Hematopoietic multipotent progenitor cell (in vitro differentiated cells): ENCODE measurements at places on chromosomes 12 and 14. TPM values are rescaled to one million over a fixed set of nuclear protein-coding genes. Genes with fewer than 3 reads are reported as not detected.

- DNase-seq = no peak
Observed at GRCh38 chr14:102532204-102532658, 22.7 kb upstream of the ANKRD9 start.

GRCh38 chr14:59484639-59485175 lies 390 bp downstream of the JKAMP start:
- peak; percentile 56 for DNase-seq

Gene ERBB3
- 0.27 TPM for total RNA-seq

- peak; percentile 5 for DNase-seq
Observed at GRCh38 chr12:3491938-3492792, 1.2 kb downstream of the PRMT8 start.

DNA sequence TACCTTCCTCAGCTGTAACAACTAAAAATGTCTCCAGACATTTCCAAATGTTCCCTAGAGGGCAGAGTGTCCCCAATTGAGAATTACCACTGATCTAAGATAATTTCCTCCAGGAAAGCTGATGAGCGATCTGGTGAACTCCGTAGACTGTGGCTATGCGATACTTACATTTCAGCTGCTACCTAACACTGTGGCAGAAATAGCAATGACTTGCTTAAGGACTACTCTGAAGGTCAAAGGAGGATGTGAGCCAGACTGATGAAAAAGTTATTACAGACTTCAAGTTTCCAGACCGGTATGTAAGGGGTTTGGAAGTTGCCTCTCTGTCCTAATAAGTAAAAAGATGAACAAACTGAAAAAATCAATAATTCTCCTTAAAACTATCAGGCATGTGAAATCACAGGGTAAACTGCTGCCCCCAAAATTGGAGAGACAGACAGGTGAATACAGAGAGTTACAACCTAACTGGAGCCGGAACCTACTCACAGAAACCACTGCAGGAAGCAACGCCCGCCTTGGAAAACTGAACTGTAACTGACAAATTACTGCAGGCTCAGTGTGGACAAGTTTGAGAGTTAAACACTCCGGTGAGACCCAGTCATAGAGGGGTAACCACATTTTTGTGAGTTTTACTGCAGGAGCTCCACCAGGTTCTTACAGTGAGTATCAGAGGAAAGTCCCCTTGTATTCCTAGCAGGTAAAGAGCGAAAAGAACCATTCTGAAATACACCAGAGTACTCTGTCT lies 60.0 kb upstream of the PARP11 start:
- peak; percentile 29 for DNase-seq

Gene PPP4R4
- total RNA-seq = under 0.01 TPM

DNA sequence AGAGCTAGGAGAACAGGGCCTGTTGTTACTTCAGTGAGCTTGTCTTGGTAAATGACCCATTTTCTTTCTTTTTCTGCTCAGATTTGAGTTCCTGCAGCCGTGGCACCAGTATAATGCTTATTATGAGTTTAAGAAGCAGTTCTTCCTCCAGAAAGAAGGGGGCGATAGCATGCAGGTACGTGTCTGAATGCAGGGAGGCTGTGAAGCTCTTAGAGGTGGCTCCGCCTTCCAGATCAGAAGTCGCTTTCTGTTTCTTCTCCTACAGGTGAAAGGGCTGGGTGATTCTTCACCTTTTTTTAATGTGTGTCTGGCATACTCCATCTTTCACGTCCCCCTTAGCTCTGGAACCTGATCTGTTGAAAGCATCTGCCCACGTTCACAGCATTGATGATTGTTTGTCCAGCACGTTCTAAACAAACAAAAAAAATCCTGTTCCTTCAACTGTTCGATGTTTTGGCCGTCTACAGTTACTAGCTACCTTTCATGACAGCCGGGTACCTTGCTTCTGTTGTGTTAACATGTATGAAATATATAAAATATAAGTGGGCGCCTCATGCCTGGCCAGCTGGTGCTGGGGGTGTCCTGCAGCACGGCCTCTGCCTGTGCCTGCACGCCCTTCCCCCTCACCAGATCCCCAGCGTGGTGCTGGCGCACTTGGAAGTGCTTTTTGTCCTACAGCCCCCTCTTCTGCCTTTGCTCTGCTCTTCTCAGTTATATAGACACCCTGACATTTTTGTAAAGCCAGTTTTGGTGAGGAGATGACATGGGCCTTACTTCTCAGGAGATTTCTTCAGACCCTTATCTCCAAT lies 44.6 kb downstream of the SFSWAP start:
- no peak for DNase-seq

Gene TC2N
- total RNA-seq = 8.1 TPM

Gene MYH6
- total RNA-seq = under 0.01 TPM

DNA sequence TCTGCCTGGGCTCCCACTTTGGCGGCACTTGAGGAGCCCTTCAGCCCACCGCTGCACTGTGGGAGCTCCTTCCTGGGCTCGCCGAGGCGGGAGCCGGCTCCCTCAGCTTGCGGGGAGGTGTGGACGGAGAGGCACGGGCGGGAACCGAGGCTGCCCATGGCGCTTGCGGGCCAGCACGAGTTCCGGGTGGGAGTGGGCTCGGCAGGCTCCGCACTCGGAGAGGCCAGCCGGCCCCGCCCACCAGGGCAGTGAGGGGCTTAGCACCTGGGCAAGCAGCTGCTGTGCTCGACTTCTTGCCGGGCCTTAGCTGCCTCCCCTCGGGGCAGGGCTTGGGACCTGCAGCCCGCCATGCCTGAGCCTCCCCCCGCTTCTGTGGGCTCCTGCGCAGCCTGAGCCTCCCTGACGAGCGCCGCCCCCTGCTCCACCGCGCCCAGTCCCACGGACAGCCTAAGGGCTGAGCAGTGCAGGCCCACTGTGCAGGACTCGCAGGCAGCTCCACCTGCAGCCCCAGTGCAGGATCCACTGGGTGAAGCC lies 44.6 kb downstream of the R3HDM2 start:
- DNase-seq = no peak

Gene PLEKHG7
- total RNA-seq = not detected

DNA sequence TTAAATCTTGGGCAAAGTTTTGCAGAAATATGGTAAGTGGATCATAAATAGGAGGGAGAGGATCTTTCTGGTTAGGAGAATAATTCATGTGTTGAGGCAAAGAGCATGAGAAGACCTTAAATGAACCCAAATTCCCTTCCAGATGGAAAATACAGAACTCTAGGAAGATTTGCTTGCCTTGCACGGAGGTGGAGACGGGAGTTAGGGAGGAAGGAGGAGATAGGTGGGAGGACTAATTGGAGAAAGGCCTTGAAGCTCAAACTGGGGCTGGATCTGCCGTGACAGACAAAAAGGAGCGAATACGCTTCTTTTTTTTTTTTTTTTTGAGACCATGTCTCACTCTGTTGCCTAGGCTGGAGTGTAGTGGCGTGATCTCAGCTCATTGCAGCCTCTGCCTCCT lies 5.9 kb downstream of the GPRC5A start:
- no peak for DNase-seq

GRCh38 chr14:104436741-104437701 lies 142.5 kb upstream of the C14orf180 start:
- no peak for DNase-seq

DNA sequence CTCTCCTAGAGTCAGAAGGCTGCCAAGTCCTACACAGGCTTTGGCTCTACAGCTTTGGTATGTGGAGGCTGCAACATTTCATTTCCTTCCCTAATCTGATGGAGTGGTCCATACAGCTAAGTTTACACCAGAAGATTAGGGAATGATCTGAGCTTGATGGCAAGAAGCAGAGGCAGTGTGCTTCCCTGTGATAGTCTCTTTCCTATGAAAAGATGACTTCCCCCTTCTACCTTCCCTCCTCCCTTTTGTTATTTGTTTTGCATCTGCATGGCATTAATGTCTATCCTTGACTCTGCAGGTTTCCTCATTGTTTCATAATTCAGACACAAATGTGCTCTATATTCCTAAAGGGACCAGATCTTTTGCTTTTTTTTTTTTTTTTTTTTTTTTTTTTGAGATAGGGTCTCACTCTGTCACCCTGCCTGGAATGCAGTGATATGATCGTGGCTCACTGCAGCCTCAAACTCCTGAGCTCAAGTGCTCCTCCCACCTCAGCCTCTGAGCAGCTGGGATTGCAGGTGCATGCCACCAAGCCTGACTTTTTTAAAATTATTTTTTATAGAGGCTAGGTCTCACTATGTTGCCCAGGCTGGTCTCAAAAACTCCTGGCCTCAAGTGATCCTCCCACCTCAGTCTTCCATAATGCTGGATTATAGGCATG lies 76.3 kb downstream of the GRIP1 start:
- DNase-seq = no peak

- DNase-seq = no peak
Observed at GRCh38 chr12:12689647-12690300, 6.2 kb downstream of the GPR19 start.

- DNase-seq = no peak
Observed at GRCh38 chr12:19474147-19474546, 34.9 kb downstream of the AEBP2 start.

- no peak for DNase-seq
Observed at GRCh38 chr14:83085725-83086124, 1552.1 kb upstream of the SEL1L start.

GRCh38 chr12:106139422-106140171 lies 843 bp upstream of the NUAK1 start:
- DNase-seq = no peak

- DNase-seq = no peak
Observed at GRCh38 chr14:33709711-33710110, 241.2 kb downstream of the EGLN3 start.

GRCh38 chr12:71456990-71457389 lies 17.4 kb downstream of the LGR5 start:
- DNase-seq = no peak

Gene CELA1
- total RNA-seq = not detected

- DNase-seq = no peak
Observed at GRCh38 chr12:111035578-111036301, 115.4 kb upstream of the MYL2 start.

GRCh38 chr12:4141348-4142270 lies 132.0 kb upstream of the CCND2 start:
- no peak for DNase-seq

Gene RAB2B
- 19.1 TPM for total RNA-seq

Gene OR8S1
- not detected for total RNA-seq
